Stimulated activated CD8-positive, alpha-beta memory T cell treated with anti-CD3 and anti-CD28 coated beads, Interleukin-12 subunit alpha, Interleukin-12 subunit beta, amount 100 ng/mL, for 1 hour (primary cell): ENCODE measurements at places on chromosomes 11 and 22.

DNA sequence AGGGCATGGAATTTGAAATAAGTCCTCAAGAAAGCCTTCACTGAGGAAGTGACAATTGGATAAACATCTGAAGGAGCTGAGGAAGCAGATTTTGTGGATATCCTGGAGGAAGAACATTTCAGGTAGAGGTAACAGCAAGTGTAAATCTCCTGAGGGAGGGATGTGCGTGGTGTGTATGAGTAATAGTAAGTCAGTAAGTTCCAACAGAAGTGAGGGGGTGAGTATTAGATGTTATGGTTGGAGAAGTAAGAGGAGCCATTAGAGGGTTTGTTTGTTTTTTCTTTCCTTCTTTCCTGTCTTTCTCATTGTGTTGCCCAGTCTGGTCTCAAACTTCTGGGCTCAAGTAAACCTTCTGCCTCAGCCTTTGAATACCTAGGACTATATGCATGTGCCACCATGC lies 29.0 kb downstream of the ANKRD42 start:
- no peak for DNase-seq

DNA sequence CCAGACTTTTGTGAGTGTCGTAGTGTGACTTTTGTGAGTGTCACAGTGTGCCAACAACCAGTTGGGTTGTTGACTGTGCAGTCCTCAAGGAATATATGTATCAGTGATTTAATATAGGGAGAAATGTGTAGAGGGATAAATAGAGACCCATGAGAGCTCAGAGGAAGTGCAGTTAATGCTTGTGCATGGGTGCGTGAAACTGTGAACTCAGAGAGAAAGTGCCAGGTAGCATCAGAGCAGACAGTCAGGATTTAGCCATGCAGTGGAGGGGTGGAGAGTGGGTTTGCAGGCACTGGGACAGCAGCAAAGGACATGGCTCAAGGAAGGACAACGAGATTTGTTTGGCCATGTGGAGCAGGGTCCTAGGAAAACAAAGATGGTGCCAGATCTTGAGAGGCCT lies 33.6 kb downstream of the YWHAH start:
- DNase-seq = no peak

- DNase-seq = no peak
These were observed 25.1 kb downstream of the KIAA1671 start for GRCh38 chr22:24977370-24978221.

DNA sequence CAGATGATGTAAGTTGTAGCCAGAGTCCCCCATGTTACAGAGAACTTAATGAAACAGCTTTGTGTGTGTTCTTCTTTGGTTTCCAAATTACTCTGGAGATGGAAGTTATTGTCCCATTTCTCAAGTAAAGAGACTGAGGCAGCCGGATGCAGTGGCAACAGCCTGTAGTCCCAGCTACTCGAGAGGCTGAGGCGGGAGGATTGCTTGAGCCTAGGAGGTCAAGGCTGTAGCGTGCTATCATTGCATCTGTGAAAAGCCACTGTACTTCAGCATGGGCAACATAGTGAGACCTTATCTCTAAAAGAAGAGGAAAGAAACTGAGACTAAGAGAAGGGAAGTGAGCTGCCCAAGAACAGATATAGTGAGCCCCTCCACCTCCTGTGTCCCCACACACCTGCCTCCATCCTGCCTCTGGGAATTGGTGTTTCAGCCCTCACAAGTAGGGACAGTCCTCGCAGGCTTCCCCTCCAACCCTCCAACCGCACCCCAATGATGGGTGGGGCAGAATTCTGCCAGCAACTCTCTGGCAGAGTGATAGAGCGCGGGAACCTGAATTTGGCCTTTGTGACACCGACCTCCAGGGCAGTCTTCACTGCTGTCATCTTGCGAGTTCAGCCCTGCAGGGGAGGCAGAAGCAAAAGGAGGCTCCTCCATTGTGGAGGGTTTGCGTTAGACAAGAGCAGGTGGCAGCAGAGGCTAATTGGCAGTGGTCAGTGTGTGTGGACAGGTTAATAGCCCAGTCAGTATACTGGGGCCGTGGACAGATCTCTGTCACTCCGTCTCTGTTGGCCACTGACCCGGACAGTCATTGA lies 1.6 kb downstream of the PDXP start:
- no peak for DNase-seq

- DNase-seq = no peak
These were observed 20.6 kb upstream of the TLCD5 start for GRCh38 chr11:120304526-120304925.

GRCh38 chr11:23453522-23453921 lies 593.2 kb upstream of the CCDC179 start:
- no peak for DNase-seq
